ENCODE measurements at places on chromosomes 16 and 17.

GRCh38 chr16:28925386-28926228 lies 569 bp upstream of the RABEP2 start:
- DNase-seq: no peak

DNA sequence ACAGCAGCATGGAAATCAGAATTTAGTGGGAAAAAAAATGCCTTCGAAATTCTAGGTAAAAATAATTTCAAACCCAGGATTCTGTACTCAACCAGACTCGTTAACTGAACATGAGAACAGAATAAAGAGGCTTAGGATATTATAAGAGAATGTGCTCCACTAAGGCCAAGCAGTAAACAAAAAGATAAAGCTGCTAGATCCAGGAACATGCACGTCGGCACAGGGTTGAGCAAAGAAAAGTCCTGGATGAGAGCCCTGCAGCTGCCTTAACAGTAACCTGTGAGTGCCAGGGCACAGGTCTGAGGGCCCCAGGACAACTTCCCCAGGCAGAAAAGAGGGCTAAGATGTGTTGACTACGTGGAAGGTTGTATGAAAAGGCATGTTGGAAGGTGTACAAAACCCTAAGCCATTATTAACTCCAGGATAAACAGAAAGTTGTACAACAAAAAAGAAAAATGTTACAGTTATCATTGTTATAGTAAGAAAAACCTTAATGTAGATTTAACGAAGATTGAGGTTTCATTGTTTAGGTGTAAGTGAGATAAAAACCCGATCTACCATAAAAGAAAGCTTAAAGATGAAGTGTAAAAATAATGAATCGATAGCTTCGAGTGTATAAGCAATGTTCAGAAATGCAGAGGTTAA lies 42.3 kb upstream of the RBFOX3 start:
- DNase-seq: no peak

GRCh38 chr17:36600465-36600864 lies 918 bp upstream of the MRM1 start:
- DNase-seq: no peak

GRCh38 chr16:80607204-80607603 lies 66.4 kb downstream of the DYNLRB2 start:
- no peak for DNase-seq

DNA sequence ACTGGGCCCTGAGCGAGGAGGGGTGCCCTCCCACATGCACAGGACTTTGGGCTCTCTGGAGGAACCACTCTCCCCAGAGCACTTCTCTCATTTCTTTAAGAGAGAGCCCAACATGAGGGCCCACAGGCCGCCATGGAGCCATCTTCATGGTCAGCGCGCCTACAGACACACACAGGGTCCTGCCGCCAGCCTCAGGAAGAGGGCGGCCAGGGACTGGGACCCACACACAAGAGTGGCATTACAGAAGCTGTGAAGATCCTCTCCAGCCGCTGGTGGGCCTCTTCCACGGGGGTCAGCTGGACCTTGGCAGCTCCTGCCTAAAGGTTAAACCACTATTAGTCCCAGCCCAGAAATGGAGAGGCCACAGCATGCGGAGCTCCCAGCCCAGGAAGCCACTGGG lies 54.5 kb downstream of the MYO18A start:
- no peak for DNase-seq

Measured in GOT3 (cell line).